Uterine smooth muscle cell (primary cell): ENCODE measurements at places on chromosomes 16 and 17. TPM values are rescaled to one million over a fixed set of nuclear protein-coding genes. Genes with fewer than 3 reads are reported as not detected.

Gene PIK3R6
- 0.22 TPM in 1 of 2 replicates, not detected in the other for total RNA-seq

Gene TBC1D3B
- 0.77 and 2.5 TPM in 2 replicates for total RNA-seq

Gene FAM20A
- 12.2 and 26.7 TPM in 2 replicates for total RNA-seq

Gene BAHCC1
- total RNA-seq, result 3.3 and 4.6 TPM in 2 replicates

Gene BICDL2
- under 0.01 and 0.25 TPM in 2 replicates for total RNA-seq

Gene MPP2
- total RNA-seq, result 2.1 and 3.9 TPM in 2 replicates

Gene UBALD2
- 2.7 and 4.6 TPM in 2 replicates for total RNA-seq

Gene CCDC144A
- 0.33 and 9.1 TPM in 2 replicates for total RNA-seq

Gene FSCN2
- total RNA-seq, result 1.5 and 4.6 TPM in 2 replicates

Gene GGT6
- not detected in 2 replicates for total RNA-seq

Gene B4GALNT2
- total RNA-seq, result under 0.01 TPM in 1 of 2 replicates, not detected in the other

Gene FGF11
- 0.77 and 1.7 TPM in 2 replicates for total RNA-seq

Gene HEATR9
- not detected in 2 replicates for total RNA-seq

Gene MT1H
- not detected in 2 replicates for total RNA-seq

Gene CTRB2
- not detected in 2 replicates for total RNA-seq

Gene GNAO1
- under 0.01 TPM in 2 replicates for total RNA-seq

Gene LRRC46
- 0.11 TPM in 1 of 2 replicates, not detected in the other for total RNA-seq

Gene GCSH
- 29.2 and 35.2 TPM in 2 replicates for total RNA-seq

Gene LGALS9B
- total RNA-seq, result not detected in 2 replicates

Gene KRTAP4-1
- 0.11 TPM in 1 of 2 replicates, not detected in the other for total RNA-seq

Gene ALDH3A1
- total RNA-seq, result 0.50 TPM in 1 of 2 replicates, not detected in the other

Gene MC1R
- total RNA-seq, result 4.4 and 7.5 TPM in 2 replicates

Gene TRPV3
- 1.00 and 1.5 TPM in 2 replicates for total RNA-seq

Gene XYLT1
- total RNA-seq, result 17.0 and 22.7 TPM in 2 replicates

Gene NPIPB5
- total RNA-seq, result 98.4 and 111 TPM in 2 replicates

Gene SDR42E1
- under 0.01 and 0.22 TPM in 2 replicates for total RNA-seq

Gene NLK
- total RNA-seq, result 13.7 and 18.7 TPM in 2 replicates

Gene CRHR1
- total RNA-seq, result not detected in 2 replicates

Gene OTOA
- under 0.01 TPM in 2 replicates for total RNA-seq

Gene HBM
- not detected in 2 replicates for total RNA-seq
